Left renal pelvis (tissue), 4 donors: ENCODE measurements at places on chromosomes 6 and 20.

DNA sequence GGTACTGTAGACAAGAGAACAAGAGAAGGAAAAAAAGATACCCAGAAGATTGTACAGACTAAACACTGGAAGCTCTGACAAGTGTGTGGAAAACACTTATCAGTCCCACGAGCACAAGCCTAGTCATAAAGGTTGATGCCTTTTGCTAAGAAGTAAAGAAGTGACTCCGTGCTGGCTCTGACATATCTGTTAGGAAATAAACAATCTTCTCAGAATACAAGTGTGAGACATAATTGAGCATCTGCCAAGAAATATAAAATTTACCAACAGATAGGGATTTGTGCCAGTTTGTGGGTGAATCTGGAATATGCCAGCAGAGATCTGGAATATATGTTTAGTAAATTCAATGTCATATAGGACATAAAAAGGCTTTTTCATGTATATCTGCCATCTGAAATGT, 258.7 kb upstream of the RNF217 start:
- DNase-seq: no peak

DNA sequence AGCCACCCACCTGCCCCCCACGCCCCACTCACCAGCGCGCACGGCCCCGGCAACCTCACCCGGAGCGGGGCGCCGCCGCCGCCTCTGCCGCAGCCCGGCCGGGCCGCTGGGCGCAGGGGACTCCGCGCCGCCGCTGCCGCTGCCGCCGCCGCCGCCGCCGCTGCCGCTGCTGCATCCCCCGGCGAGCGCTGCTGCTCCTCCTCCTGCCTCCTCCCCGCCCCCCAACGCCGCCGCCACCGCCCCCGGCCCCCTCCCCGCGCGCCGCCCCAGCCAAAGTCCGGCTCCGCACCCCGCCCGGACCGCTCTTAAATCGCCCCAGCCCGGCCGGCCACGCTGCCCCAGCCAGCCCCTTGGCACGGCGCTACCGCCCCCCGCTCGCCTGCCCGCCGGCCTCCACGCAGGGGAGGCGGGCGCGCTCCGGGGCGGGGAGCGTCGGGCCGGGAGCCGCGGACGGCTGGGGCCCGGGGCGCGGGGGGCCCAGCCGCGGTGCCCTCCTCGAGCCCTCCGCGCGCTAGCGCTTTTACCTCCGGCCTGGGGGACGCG, at the start of gene SULF2:
Gene SULF2 (minus strand): TSS at position 171 of the 543 bp plus-strand sequence. CDS start 28,118 bp downstream, outside the sequence.
- no peak for DNase-seq

GRCh38 chr20:35395728-35396127, 16.0 kb downstream of the UQCC1 start:
- DNase-seq: no peak

DNA sequence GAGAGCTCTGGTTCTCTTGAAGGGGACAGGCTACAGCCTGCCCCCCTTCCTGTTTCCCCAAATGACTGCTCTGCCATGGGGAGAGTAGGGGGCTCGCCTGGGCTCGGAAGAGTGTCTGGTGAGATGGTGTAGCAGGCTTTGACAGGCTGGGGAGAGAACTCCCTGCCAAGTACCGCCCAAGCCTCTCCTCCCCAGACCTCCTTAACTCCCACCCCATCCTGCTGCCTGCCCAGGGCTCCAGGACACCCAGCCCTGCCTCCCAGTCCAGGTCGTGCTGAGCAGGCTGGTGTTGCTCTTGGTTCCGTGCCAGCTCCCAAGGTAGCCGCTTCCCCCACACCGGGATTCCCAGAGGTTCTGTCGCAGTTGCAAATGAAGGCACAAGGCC, 9.8 kb downstream of the VEGFA start:
- no peak for DNase-seq

DNA sequence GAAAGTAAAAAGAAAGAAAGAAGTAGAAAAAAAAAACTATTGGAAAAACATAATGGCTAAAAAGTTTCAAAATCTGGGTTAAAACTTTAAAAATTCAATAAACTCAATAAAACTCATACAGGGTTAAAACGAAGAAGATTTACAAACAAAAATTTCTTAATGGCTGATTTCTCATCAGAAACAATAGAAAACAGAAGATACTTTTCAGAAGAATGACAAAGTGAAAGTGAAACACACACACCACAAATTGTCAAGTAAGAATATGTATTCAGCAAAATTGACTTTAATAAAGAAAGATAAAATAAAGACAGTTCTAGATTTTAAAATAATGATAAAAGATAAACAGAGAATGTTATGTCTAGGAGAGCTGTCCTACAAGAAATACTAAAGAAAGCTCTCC, 618.9 kb upstream of the GJE1 start:
- DNase-seq: no peak

GRCh38 chr6:163232649-163233048, 181.9 kb upstream of the QKI start:
- DNase-seq: no peak

DNA sequence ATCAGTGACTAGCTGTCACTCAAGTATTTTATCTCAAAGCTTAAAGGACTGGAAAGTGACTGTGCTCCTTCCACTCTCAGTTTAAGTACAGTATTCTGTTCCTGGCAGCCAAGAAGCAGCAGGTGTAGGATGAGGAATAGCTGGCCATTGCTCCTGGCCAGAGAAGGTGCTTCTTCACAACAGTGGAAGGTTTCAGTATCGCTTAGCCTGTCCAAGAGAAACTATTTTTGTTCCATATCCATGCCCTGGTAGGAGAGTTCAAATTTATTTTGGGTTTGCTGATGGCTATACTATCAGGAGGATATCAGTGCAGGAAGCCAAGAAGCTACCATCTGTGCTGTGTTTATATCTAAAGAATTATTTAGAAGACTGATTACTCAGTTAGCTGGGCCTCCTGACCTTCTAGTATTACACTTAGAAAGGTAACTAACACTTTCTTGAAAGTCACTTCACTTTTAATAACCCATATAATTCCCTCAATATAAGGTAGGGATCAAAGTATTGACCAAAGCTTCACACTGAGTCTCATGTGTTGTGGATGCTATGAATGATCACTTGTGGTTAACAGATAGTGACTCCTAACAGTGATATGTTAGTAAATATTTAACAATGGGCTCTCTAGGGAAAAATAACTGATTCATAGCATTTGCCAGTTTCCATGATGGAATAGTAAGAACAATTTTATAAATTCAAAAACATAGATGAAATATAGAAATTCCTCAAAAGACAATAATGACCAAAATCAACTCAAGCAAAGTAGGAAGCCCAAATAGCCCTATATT, 99.9 kb downstream of the AIG1 start:
- no peak for DNase-seq

DNA sequence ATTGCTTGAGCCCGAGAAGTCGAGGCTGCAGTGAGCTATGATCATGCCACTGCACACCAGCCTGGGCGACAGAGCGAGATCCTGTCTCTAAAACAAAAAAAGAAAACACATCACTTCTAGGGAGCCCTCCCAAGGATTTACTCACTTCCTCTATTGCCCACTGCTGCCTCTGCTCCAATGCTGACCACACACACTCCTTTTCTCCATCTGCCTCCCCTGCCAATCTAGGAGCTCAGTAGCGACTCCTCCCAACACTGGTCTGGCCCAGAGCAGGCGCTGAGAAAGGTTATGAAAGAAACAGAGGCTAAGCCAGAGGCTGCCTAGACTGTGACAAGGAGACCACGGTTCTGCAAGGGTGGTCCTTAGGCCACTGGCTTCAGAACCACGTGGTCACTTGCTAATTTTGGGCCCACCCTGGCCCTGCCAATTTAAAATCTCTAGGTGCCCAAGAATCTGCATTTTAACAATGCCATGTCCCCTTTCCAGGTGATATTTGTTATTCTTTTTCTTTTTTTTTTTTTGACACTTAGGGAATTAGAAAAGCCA, 1.3 kb upstream of the E2F1 start:
- DNase-seq: no peak

GRCh38 chr6:133918208-133918930, 29.5 kb downstream of the TCF21 start:
- DNase-seq: no peak

DNA sequence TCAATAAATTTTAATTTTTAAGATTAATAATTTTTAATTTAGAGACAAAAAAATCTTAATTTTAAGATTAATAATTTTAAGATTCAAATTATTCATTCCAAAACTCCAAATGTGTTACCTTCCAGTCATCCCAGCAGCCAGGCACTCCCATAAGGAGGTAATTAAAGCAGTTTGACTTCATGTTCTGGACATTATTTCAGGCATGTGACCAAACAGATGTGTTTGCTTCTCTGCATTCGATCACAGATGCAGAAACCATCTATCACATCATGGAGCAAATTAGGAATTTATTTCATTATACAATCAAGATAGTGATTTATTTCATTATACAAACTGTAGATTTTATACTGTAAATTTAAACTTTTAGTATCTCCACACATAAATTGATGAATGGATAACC, 150.3 kb downstream of the AKAP7 start:
- DNase-seq: no peak

GRCh38 chr6:169160091-169160854, 93.4 kb downstream of the THBS2 start:
- no peak for DNase-seq

- no peak for DNase-seq
Observed at GRCh38 chr20:37562695-37563480, 35.2 kb upstream of the BLCAP start.

GRCh38 chr6:134723081-134723871, 226.6 kb downstream of the ALDH8A1 start:
- DNase-seq: no peak

DNA sequence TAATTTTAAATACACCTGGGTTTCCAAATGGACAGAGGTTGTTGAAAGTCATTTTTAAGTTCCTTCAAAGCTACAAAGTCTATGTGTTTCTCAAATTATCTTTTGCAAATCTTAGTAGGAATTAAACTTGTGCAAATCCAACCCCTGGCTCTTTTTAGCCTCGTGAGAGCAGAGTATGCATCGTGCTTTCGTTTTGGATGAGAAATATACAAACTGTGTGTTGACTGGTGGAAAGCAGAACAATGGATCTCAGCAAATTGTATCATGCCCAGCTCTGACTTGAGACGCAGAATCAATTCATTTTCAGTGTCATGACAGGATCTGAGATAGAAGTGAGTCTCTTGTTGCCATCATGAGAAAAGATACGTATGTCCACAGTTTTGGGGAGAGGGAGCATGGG, 542.4 kb upstream of the FLRT3 start:
- no peak for DNase-seq

GRCh38 chr6:106063448-106063850, 22.7 kb upstream of the PRDM1 start:
- DNase-seq: no peak

DNA sequence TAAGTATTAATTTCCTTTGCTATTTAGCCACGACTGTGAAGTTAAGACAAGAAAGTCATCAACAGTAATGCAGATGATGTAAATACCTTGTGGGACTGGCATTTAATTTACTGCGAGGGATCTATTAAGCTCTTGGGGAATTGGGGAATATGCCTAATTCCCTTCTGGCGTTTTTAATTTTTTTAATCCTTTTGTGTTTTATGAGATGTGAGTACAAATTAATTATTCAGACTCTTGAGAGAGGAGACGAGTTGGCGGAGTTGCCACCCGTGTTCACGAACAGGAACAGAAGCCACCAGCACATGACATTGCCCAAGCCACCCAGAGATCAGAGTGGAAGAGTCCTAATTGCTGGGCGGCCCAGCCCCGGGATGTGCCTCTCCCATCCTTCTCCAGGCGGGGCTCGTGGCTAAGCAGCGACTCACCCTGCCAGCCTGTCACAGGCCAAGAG, 533 bp upstream of the CRYBG1 start:
- no peak for DNase-seq

GRCh38 chr6:44925100-44925739, 402.9 kb upstream of the RUNX2 start:
- no peak for DNase-seq

- no peak for DNase-seq
Observed at GRCh38 chr6:19158586-19158985, 678.6 kb upstream of the ID4 start.

DNA sequence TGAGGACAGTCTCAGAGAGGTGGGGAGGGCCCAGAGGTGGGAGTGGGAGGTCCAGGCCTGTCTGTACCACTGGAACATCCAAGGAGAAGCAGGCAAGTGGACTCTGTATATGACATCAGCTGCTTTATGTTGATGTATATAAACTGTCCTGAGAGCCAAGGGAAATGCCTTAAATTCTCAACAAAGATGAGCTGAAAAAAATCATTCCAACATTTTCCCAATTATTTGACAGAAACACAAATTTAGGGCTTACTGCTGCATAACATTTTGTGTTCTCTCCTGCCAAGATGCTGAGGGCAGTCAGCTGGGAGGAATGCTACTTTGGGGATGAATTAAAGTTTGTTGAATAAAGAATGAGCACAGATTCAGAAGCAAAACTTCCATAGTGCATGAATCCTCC, 52.8 kb downstream of the FOXC1 start:
- no peak for DNase-seq

GRCh38 chr6:105968603-105969333, 117.4 kb upstream of the PRDM1 start:
- DNase-seq: no peak

DNA sequence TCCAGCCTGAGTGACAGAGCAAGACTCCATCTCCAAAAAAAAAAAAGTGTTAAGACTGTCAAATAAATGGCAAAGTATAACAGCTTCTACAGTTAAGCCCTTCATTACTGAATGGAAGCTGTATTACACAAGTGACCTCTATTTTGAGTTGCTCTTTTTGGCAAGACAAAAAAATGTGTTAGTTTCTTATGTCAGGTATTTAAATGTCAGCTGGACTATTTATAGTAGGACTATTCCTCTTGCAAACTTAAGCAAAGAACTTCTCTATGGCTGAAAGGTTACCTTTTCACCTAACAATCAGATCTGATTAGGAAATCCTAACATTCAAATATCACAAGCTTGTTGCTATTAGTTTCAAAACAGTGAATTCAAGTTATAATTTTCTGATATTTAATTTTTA, 12.4 kb downstream of the UBE2V1 start:
- DNase-seq: no peak

- DNase-seq: no peak
Observed at GRCh38 chr6:17091122-17091521, 10.7 kb upstream of the STMND1 start.

DNA sequence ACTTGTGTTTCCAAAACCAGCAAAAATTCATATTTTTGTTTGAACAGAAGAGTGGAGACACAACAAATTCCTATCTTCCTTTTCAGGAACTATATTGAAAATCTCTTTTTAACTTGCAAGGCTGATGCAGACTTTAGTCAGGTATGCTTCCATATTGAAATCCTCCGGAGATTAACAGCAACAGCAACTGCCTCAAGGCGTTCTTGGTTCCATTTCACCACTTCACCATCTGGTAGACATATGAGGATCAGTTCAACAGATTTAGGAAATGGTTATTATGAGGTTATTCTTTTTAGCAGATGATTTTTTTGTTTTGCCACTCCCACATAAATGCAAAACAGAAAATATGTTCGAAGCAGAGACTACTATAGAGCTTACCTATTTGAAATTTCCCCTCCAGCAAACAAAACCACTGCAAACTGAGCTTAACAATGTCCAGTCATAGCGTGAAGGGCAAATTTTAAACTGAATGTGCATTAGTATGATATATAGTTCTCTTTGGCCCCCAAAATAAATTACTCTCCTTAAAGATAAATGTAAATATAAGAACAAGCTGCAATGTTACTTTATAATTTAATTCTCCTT, 520.5 kb upstream of the ADGRB3 start:
- no peak for DNase-seq

GRCh38 chr20:62339647-62340062, 27.5 kb downstream of the LAMA5 start:
- no peak for DNase-seq
